H9 (cell line): ENCODE measurements at places on chromosomes 2 and 18.

DNA sequence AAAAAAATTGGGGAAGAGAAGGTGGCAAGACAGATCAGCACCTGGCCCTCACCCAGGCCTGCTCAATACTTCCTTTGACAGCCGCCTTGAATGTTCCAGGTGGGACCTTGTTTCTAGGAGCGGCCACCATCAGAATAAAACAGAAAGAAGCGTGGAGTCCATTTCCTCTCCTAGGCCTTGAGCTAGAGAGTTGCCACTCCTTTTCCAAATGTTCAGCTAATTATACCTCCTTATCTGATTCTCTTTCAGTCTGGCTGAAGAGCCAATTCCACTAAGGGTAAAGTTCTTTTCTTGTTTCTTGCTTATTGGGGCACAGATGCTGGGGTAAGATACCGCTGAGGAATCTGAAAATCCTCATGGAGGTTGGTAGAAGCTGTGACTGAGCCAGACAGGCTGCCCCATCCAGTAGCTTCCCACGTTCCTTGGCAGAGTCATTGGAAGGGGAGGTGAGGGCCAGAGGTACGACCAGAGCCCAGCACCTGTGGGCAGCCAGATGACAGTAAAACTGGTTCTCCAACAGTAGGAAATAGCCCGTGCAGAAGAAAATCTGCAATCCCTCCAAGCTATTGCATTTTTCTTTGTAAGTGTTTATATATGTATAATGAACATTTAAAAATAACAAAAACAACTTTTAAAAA lies 51.5 kb downstream of the PLB1 start:
- H3K36me3 ChIP-seq = no peaks in the 10 kb centered on the region
- H3K4me1 ChIP-seq = no peaks in the 10 kb centered on the region
- DNase-seq = no peak
- H3K4me3 ChIP-seq = no peak overlapping the region
- H3K27ac ChIP-seq = no peak overlapping the region

GRCh38 chr2:11128243-11128951 lies 26.9 kb upstream of the SLC66A3 start:
- no peak for DNase-seq
- H3K4me3 ChIP-seq = no peak overlapping the region
- no peaks in the 10 kb centered on the region for H3K27me3 ChIP-seq

DNA sequence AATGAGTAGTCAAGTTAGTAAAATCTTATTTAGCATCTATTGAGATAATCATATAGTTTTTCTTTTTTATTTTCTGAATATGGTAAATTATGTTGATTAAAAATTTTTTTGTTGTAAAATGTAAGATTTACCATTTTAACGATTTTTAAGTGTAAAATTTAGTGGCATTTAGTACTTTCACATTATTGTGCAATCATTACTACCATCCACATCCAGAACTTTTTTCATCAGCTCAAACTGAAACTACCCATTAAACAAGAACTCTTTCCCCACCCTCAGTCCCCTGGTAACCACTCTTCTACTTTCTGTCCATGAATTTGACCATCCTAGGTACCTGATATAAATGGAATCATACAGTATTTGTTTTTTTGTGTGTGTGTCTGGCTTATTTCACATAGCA lies 11.1 kb downstream of the RAB3GAP1 start:
- no peak overlapping the region for H3K27ac ChIP-seq
- H3K36me3 ChIP-seq = peaks cover 38% of the 10 kb centered on the region

DNA sequence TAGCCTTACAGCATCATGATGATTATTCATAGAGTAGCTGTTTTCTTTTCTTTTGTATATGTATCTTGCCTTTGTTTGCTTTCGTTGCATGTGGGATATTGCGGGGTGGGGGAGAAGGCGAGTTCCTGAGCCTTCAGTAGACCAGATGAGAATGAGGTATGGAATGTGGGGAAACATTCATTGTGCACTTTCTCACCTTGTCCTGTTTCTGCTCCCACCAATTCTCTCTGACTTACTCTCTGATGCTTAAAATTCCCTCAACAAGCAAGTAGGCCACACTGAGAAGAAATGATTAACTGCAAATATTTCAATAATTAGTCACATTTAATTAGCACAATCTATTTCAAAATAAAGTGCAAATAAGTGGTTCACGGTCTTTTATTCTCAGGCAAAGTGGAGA lies 31.0 kb downstream of the GKN2 start:
- H3K27me3 ChIP-seq = no peaks in the 10 kb centered on the region
- H3K4me1 ChIP-seq = no peaks in the 10 kb centered on the region
- no peak overlapping the region for H3K27ac ChIP-seq
- H3K36me3 ChIP-seq = no peaks in the 10 kb centered on the region
- no peak for DNase-seq

- no peaks in the 10 kb centered on the region for H3K36me3 ChIP-seq
- H3K27me3 ChIP-seq = peaks cover 70% of the 10 kb centered on the region
- H3K4me3 ChIP-seq = peak overlapping the region; percentile 89
- no peaks in the 10 kb centered on the region; the same call in 1 of the 2 replicates for H3K4me1 ChIP-seq
Measured at GRCh38 chr18:75208155-75208835, 644 bp downstream of the PTGR3 start.

- no peak overlapping the region for H3K4me3 ChIP-seq
- no peaks in the 10 kb centered on the region for H3K36me3 ChIP-seq
- H3K27ac ChIP-seq = no peak overlapping the region
- no peak for DNase-seq
- H3K4me1 ChIP-seq = no peaks in the 10 kb centered on the region
Measured at GRCh38 chr2:195168369-195168768, 488.7 kb upstream of the SLC39A10 start.

DNA sequence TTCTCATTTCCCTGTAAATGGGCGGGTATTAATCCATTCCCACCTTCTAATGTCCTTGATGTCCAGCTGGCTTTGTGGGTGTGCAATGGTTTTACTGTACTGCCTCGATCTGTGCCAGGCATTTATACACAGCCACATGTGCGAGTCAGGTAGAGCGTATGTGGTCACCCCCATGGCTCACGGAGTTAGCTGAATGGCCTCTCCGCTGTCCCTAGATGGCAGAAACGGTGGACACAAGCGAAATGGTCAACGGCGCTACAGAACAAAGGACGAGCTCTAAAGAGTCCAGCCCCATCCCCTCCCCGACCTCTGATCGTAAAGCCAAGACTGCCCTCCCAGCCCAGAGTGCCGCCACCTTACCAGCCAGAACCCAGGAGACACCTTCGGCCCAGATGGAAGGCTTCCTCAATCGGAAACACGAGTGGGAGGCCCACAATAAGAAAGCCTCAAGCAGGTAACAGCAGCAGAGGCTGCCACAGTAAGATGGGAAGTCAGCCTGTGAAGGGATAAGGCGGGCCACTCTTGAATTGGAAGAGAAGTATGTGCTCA lies 59.1 kb upstream of the EML6 start:
- H3K4me3 ChIP-seq = no peak overlapping the region
- no peak for DNase-seq
- H3K4me1 ChIP-seq = peaks cover 4% of the 10 kb centered on the region; the same call in 1 of the 2 replicates

DNA sequence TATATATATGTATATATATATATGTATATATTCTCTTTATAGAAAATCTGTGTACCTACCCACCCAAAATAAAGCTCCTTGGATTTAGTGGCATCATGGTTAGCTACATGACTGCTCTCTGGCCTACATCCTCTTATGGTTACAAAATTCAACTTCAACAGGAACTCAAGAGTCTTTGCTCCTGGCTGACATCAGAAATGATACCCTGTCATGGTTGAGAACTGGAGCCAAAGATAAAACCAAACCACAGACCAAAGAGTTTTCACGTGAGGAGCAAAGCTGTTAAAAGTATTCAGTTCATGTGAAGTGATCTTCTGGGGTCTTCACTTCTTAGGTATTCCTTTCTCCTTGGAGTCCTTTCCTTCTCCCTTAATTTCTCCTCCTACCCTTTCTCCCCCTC lies 476.3 kb downstream of the SOX11 start:
- no peak overlapping the region for H3K27ac ChIP-seq
- no peaks in the 10 kb centered on the region for H3K4me1 ChIP-seq
- H3K4me3 ChIP-seq = no peak overlapping the region
- H3K27me3 ChIP-seq = no peaks in the 10 kb centered on the region
- DNase-seq = no peak

DNA sequence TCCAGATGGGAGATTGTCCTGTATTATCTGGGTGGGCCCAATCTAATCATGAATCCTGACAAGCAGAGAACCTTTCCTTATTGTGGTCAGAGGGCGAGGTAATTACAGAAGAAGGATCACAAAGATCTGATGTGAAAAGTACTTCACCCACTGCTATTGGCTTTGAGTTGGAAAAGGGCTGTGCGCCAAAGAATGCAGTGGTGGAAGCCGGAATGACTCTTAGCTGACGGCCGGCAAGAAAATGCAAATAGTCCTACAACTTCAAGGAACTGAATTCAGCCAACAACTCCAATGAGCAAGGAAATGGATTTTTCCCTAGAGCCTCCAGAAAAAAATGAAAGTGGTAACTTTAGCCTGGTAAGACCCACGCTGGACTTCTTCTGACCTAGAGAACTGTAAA lies 67.3 kb downstream of the CTNNA2 start:
- H3K4me3 ChIP-seq = no peak overlapping the region
- no peaks in the 10 kb centered on the region for H3K36me3 ChIP-seq
- no peak overlapping the region for H3K27ac ChIP-seq
- no peaks in the 10 kb centered on the region; the same call in 1 of the 2 replicates for H3K4me1 ChIP-seq

DNA sequence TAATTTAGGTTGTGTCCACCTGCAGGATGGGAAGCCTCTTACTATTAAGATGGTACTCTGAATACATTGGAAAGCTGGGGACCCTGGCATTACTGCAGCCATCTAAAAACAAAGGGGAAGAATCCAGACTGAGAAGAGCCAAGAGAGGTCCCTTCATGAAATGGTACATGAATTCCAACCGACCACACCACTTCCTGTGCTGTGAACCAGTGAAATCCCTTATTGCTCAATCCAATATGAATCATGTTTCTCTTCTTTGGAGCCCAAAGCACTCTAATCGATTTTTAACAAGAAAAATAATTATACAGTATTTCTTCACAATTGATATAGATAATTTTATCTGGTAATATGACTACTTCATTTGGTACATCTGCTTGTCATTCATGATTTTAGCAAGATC lies 479.7 kb upstream of the RAB6C start:
- no peak for DNase-seq
- H3K36me3 ChIP-seq = no peaks in the 10 kb centered on the region
- H3K27ac ChIP-seq = no peak overlapping the region
- H3K27me3 ChIP-seq = no peaks in the 10 kb centered on the region
- H3K4me1 ChIP-seq = no peaks in the 10 kb centered on the region
- H3K4me3 ChIP-seq = no peak overlapping the region

DNA sequence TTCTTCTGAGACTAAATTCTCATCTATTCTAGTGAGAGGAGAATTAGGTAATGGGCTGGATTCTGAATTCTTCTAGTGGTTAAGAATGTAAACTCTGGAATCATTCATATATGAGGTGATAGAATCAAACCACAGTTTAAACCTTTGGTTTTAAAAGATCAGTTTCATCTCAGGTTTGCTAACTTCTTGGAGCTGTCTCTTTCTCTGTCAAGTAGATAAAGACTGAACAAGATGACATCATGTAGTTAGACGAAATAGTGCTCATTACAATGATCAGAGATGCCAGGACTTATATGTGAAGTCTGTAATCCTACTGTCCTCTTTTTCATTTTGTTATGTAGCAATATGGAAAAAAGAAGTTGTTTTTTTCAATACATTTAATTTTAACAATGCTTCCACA lies 4.9 kb downstream of the CEBPZOS start:
- H3K4me1 ChIP-seq = peaks cover 3% of the 10 kb centered on the region; the same call in 1 of the 2 replicates
- H3K36me3 ChIP-seq = peaks cover 55% of the 10 kb centered on the region
- H3K4me3 ChIP-seq = no peak overlapping the region
- H3K27ac ChIP-seq = no peak overlapping the region
- no peaks in the 10 kb centered on the region for H3K27me3 ChIP-seq
